ENCODE measurements at places on chromosomes 11 and 22.

DNA sequence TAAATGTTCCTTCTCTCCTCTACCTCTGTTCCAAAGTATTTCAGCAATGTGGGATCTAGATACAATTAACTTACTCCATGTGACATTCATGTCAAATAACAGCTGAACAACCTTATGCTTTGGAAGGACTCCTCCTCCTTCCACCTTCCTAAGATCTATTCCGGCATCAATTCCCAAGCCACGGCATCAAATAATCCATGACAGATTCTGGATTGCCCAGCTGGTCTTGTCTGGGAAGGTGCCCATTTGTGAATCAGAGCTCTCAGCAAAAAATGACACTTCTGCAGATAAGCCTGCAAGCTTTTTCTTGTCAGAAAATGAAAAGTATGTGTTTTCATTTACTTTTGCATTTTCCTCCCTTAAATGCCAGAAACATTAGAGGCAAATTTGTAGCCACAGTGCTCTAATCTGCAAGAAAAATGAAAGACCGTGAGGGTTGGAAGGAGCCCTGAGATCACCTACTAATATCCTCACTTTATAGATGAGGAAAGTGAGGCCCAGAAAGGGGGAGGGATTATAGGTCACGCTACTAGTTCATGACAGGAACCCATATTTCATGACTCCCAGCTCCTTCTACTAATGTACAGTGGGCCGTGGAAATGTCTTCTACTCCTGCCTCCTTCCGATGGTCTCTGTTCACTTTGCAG lies 124.0 kb downstream of the ME3 start:
- no peak for DNase-seq

DNA sequence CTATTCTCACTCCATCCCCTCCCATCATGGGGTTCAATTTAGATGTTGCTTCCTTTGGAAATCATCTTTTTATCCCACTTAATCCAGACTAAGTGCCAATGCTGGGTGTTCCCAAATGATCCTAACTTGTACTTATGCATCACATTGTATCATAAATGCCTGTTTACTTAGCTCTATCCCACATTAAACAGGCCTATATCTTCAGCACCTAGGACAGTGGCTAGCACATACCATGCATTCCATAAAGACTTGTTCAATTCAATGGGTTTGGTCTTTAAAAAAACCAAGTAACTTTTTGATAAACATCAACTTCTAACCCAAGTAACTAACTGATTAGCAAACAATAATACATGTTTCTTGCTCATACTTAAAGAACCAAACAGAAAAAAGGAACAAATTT lies 40.6 kb downstream of the RSF1 start:
- no peak for DNase-seq

GRCh38 chr11:134768463-134768862 lies 356.4 kb upstream of the B3GAT1 start:
- DNase-seq, result no peak

- peak; percentile 31 for DNase-seq
Measured at GRCh38 chr22:23137905-23138561, 3.8 kb downstream of the RSPH14 start.

GRCh38 chr22:37430941-37431340 lies 3.7 kb upstream of the ELFN2 start:
- no peak for DNase-seq

GRCh38 chr11:79308429-79308828 lies 132.4 kb downstream of the TENM4 start:
- no peak for DNase-seq

DNA sequence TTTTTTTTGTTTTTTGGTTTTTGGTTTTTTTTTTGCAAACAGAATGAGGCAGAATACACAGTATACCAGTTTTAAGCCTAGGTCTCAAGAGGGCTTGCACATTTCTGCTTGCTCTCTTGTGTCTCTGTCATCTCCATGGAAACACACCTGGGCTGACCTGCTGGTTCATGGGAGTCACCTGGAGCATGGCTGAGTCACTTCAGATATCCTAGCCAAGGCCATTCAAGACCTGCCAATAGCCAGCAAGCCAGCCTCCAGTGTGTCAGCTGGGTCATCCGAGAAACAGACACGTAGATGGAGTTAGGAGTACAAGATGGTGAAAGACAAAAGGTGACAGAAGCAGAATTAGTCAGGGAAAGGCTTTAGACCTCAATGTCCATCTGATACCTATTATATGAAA lies 124.2 kb upstream of the SEZ6L start:
- DNase-seq, result no peak

- DNase-seq, result no peak
Measured at GRCh38 chr11:126604461-126604860, 249.0 kb downstream of the ST3GAL4 start.

DNA sequence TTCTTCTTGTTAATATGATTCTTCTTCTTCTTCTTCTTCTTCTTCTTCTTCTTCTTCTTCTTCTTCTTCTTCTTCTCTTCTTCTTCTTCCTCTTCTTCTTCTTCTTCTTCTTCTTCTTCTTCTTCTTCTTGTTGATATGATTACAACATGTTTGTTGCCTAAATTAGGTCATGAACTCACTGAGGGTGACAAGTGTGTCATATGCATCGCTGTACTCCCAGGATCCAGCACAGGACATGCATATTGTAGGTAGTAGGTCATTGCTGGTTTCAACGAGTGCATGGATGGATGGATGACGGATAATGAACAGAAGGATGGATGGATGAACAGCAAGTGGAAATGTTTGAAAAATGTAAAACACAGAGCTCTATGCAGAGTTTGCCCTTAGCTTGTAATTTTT lies 14.9 kb upstream of the PVALB start:
- DNase-seq, result no peak

- peak; percentile 18 for DNase-seq
Measured at GRCh38 chr11:44530413-44531115, 34.9 kb upstream of the CD82 start.

- DNase-seq, result no peak
Measured at GRCh38 chr11:17156283-17156682, 51.5 kb downstream of the PIK3C2A start.

- DNase-seq, result no peak
Measured at GRCh38 chr22:39995393-39996252, 869 bp downstream of the FAM83F start.

- no peak for DNase-seq
Measured at GRCh38 chr11:79236541-79236971, 204.3 kb downstream of the TENM4 start.

GRCh38 chr22:40238425-40239344 lies 61.0 kb downstream of the TNRC6B start:
- DNase-seq, result no peak

GRCh38 chr11:120391854-120392253 lies 55.6 kb downstream of the ARHGEF12 start:
- DNase-seq, result no peak

- no peak for DNase-seq
Measured at GRCh38 chr11:110130642-110131238, 37.5 kb downstream of the ZC3H12C start.

DNA sequence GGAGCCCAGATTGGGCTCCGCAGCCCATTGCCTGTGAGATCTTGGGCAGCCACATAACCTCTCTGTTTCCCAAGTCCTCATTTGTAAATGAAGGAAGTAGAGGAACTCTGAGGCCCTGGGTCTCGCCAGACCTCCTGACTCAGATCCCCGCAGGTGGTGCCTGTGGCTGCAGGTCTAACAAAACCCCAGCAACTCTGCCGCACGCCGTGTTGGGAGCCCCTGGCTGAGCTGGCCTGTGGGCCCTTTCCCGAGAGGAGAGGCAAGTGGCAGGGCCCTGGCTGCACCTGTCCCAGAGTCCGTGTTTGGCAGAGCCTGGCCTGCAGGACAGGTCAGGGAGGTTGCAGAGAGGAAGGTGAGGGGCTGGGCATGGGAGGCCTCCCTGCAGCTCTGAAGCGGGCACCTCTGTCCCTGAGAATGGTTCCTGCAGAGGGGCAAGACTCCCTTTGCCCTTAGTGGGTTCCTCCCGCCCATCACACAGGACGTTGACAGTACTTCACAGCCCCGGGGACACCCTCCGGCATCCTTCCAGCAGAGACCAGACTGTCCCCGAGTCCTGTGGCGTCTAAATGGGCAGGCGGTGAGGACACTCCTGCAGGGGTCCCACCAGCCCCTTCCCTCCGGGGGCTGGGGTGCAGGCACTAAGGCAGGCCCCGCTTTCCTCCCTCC lies 67.7 kb downstream of the ARHGAP8 start:
- no peak for DNase-seq

DNA sequence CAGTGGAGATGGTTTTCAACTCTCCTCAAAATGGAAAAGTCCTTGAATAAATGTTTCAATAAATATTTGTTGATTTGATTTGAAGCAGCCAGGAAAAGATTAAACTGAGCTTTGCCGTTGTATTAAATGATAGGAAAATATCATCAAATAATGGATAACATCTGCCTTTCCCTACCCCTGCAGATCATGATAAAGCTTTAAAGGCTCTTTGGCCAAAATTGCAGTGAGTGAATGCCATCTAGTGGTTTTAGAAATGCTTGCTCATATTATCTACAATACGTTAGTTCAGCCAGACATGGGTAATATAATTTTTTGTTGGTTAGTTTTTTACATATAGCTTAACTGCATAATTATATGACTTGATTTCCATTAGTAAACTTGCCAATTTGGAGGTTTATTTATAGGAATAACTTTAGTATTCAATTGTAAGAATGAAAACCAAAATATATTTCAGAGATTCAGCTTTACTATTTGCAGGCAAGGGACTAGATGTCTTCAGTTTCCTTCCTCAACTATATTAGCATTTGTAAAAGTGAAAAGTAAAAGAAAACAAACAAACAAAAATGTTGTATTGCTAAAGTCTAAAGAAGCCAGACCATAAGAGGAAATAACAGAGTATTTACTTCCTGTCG lies 159.2 kb downstream of the MSANTD4 start:
- DNase-seq, result peak; percentile 4

- DNase-seq, result no peak
Measured at GRCh38 chr11:56410801-56411200, 1.7 kb upstream of the OR5AL1 start.

GRCh38 chr11:79592406-79592805 lies 151.6 kb upstream of the TENM4 start:
- no peak for DNase-seq

GRCh38 chr11:65504674-65505465 lies 6.0 kb downstream of the MALAT1 start:
- no peak for DNase-seq

GRCh38 chr11:13283636-13284035 lies 6.0 kb downstream of the BMAL1 start:
- no peak for DNase-seq

- no peak for DNase-seq
Measured at GRCh38 chr11:2262301-2263070, 7.9 kb downstream of the ASCL2 start.
